ENCODE measurements at places on chromosomes 7 and 10.

DNA sequence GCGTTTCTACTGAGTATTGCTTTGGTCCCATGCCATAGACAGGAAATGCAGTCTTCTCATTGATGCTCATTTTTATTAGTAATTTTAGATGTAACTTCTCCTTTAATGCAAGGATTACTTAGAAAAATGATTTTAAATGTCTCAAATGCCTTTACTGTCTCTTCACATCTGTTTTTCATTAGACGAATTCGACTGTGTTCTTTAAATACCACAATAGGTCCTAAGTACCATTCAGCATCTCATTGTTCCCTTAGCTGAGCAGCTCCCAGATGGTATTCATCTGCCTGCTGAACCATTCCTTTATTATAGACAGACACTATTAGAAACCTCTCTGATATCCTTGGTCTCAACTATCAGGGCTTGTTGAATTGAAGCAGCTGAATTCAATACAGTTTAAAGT lies 113.6 kb downstream of the LSMEM1 start:
- no peak for DNase-seq

DNA sequence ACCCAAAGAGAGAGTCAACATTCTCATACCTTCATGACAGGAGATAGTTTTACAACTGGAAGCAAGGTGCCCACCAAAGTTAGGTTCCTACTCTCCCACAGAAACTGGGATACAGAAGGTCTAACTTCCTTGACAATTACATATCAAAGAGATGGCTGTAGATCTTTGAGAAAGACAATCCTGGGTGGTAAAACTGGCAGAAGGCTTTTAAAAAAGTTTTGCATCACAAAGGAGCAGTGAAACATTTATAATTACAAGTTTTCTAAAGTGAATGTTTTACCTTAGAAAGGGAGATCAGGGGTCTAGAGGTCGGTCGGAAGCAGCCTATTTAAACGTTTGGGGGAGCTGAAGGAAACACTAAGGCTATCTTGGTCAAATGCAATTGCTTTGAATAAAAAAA lies 166.6 kb upstream of the STEAP1 start:
- DNase-seq, result no peak

DNA sequence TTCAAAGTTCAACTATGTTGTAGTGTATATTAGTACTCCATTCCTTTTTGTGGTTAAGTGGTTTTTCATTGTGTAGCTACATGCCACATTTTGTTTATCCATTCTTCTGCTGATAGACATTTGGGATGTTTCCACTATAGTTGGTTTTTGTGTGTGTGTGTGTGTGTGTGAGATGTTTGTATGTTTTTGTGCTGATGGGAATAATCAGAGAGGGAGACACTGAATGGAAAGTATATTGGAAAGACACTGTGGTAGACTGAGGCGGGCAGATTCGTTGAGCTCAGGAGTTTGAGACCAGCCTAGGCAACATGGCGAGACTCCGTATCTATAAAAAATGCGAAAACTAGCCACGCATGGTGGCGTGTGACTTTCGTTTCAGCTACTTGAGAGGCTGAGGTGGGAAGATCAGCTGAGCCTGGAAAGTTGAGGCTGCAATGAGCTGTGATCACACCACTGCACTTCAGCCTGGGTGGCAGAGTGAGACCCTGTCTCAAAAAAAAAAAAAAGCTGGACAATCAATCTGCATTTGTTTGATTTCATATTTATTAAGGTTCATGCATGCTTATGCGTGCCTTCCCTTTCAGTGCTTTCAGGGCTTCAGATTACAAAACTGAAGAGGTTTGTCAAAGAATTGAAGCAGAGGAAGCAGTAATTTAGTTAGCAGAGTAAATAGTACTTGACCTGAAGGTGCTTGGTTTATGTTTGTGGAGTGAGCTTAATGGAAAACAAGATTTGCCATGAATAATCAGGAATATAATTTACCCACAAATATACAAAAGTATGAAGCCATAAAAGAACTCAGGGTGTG lies 14.7 kb downstream of the SEC24C start:
- DNase-seq, result no peak

DNA sequence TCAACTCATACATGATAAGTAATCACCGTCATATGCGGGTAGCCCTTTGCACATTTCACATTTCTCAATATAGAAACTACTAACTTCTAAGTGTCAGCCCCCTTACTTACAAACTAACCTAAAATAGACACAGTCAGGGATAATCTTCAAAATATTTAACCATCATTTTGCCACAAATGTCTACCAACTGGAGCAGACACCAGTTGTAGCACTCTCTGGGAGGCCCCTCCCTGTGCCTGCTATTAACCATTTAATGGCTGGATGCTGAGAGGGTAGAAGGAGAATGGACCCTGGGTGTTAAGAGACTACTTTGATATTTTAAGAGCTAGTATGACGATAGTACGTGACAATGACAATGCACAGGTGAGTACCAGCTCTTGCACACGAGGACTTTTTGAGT lies 116.4 kb downstream of the SORBS1 start:
- DNase-seq, result no peak

GRCh38 chr10:102791754-102792395 lies 45.3 kb downstream of the CYP17A1 start:
- DNase-seq, result no peak

- no peak for DNase-seq
Measured at GRCh38 chr10:11505639-11506038, 105.8 kb downstream of the USP6NL start.
